ENCODE measurements at places on chromosomes 12 and 14.
A peak's percentile ranks its signal among the peaks of the same experiment; 100 is the strongest.

DNA sequence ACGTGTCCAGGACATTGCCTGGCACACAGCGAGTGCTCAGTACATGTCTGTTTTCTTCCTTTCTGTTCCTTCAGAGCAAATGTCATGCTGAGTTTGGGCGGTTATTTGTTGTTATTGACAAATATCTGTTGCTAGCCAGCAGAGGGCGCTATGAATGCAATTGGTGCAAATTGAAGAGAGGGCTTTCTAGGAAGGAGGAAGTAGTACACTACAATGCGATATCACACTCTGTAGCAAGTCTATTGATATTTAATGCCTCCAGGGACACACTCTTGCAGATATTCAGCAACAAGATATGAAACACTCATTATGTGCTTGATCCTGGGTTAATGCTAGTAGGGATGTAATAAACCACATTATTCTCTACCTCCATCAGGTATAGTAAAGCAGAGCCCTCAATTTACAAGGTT is 267.3 kb upstream of the SRRM4 start:
- no peaks in the 10 kb centered on the region for H3K4me1 ChIP-seq
- DNase-seq, result no peak
- H3K27ac ChIP-seq, result no peak overlapping the region
- no peaks in the 10 kb centered on the region for H3K36me3 ChIP-seq
- no peaks in the 10 kb centered on the region for H3K27me3 ChIP-seq

- no peak overlapping the region for H3K4me3 ChIP-seq
- no peak for DNase-seq
- no peak overlapping the region for H3K27ac ChIP-seq
- H3K4me1 ChIP-seq, result no peaks in the 10 kb centered on the region
- H3K36me3 ChIP-seq, result no peaks in the 10 kb centered on the region
- H3K27me3 ChIP-seq, result no peaks in the 10 kb centered on the region
Measured at GRCh38 chr14:64658201-64658600, 46.0 kb upstream of the PLEKHG3 start.

DNA sequence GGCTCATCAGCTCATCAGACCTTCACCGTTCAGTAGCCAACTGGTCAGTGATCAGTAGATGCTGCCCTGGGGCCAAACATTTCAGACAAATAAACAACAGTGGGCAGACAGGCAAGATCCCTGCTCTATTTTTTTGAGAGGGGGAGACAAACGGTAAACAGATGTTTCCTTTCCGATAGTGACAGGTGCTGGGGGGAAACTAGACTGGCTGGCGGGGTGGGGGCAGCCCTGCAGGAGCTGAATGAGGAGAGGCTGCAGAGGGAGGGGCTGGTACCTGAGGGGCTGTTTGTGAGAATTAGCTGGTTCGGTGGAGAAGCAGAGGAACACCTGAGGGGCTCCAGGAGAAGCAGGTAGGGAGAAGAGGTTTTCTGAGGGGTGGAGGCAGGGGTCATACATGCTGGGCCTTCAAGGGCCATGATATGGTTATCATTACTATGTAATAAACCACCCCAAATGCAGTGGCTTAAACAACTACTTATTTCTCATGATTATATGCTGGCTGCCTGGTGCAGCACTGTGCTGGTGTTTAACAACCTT is 8.2 kb upstream of the GOLGA3 start:
- no peak overlapping the region for H3K4me3 ChIP-seq
- DNase-seq, result no peak

DNA sequence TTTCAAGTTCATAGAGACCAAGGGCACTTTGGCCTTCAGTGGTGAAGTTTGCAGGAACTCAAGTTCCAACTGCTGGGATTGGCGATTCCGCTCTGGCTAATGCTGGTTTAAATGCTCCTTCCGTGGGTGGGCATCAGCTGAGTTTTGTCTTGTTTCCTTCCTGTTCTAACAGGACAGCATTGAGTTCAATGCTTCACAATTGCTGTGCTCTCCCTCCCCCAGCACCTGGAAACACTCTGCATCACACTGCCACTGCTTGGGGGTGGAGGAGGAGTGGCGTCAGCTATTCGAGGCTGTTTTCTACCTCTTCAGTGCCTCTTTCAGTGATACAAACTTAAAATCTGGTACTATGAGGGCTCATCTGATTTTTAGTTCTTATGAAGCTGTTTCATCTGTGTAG is 634.9 kb downstream of the FSCB start:
- no peak overlapping the region for H3K4me3 ChIP-seq
- H3K36me3 ChIP-seq, result no peaks in the 10 kb centered on the region
- H3K27ac ChIP-seq, result no peak overlapping the region
- no peaks in the 10 kb centered on the region for H3K27me3 ChIP-seq

DNA sequence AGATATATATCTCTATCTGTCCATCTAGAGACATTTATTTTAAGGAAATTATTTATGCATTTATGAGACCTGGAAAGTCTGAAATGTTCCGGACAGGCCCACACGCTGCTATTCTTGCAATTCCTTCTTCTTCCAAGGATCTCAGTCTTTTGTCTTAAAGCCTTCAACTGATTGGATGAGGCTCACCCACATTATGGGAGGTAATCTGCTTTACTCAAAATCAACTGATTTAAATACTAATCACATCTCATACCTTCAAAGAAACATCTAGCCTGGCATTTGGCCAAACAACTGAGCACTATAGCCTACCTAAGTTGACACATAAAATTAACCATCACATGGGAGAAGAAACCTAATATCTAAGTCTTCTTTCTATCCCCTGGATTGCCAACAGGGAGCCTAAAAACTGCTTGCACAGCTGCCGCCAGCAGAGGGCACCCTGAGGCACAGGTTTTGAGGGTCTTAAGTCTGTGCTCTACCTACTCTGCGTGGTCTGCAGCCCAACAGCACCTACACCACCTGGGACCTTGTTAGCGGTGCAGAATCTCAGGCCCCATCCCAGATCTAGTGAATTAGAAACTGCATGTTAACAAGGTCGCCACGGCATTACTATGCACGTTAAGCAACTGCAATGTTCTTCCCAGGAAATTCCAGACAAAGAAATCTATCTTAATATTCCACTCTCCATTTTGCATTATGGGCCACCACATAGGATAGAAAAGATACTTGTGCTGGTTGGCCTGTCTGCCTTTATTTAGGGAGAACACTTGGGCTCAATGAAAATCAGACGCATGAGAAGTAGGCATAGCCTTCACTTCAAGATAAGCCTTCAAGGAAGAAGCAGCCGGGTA is 249.7 kb downstream of the FOXG1 start:
- no peak for DNase-seq
- no peak overlapping the region for H3K27ac ChIP-seq
- H3K27me3 ChIP-seq, result no peaks in the 10 kb centered on the region

- H3K4me1 ChIP-seq, result peaks cover 7% of the 10 kb centered on the region
- no peaks in the 10 kb centered on the region for H3K36me3 ChIP-seq
- H3K27me3 ChIP-seq, result no peaks in the 10 kb centered on the region
- DNase-seq, result peak; percentile 44
- no peak overlapping the region for H3K4me3 ChIP-seq
Measured at GRCh38 chr14:65961004-65961403, 525.2 kb upstream of the CCDC196 start.

DNA sequence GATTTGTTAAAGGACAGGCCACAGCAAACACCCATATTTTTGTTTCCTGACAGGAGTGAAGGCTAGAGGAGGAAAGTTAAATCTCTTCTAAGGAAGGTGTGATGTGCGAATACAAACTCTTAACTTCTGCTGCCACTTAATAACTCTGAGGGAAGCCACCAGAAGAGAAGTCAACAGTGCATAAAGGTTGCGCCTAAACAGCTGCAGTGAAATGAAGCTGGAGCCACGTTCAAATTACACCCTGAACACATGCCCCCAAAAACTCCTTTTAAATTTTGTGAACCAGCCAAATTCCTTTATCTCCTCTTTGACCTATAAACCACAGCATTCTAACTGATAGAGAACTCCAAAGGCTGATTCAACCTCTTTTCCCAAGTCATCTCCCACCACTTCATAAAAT is 22.4 kb downstream of the DENND5B start:
- H3K4me1 ChIP-seq, result no peaks in the 10 kb centered on the region
- no peaks in the 10 kb centered on the region for H3K36me3 ChIP-seq
- no peaks in the 10 kb centered on the region for H3K27me3 ChIP-seq
- no peak overlapping the region for H3K27ac ChIP-seq
- no peak for DNase-seq

- H3K27me3 ChIP-seq, result no peaks in the 10 kb centered on the region
- no peaks in the 10 kb centered on the region for H3K36me3 ChIP-seq
- H3K27ac ChIP-seq, result no peak overlapping the region
- no peak for DNase-seq
- no peak overlapping the region for H3K4me3 ChIP-seq
Measured at GRCh38 chr12:41683513-41684240, 461.0 kb downstream of the GXYLT1 start.

DNA sequence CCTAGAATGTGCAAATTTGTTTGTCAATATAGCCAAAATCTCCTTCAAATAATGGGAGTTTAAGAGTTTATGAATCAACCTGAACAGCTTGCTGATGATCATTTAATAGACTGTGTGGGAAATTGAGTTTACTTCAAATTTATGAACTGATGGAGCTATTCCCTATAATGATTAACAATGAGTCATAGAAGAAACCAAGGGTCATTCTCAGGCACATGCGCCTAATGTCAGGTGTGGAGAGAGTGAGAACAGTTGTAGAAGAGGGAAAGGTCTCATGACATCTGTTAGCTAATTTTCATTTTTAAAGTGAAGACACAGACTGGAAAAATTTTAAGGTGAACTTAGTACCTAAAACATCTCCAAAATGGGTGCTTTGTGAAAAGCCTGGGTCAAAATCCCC is 191.8 kb downstream of the BMP4 start:
- DNase-seq, result no peak
- no peak overlapping the region for H3K27ac ChIP-seq
- H3K4me3 ChIP-seq, result no peak overlapping the region
- no peaks in the 10 kb centered on the region for H3K27me3 ChIP-seq

DNA sequence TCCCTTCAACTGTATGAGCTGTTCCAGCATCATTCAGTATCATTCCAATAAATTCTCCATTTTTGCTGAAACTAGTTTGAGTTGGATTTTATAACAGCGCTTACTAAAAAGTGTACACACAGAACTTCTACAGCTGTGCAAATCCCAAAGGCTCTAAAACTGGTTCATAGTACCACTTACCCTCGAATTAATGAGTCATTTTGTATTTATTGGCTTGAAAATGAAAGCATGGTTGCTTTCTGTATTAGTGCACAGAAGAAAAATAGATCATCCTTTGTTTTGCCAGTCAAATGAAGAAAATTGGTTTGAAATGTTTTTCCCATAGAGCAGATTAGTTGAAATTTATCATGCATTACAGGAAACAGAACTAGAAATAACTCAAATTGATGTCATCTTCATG is 268.3 kb upstream of the CPNE8 start:
- no peak overlapping the region for H3K27ac ChIP-seq
- no peak overlapping the region for H3K4me3 ChIP-seq
- no peak for DNase-seq
- H3K4me1 ChIP-seq, result no peaks in the 10 kb centered on the region

GRCh38 chr14:52413729-52414408 is 99.8 kb downstream of the PTGER2 start:
- DNase-seq, result no peak
- peaks cover 4% of the 10 kb centered on the region for H3K4me1 ChIP-seq
- H3K36me3 ChIP-seq, result no peaks in the 10 kb centered on the region
- H3K4me3 ChIP-seq, result no peak overlapping the region

- no peak for DNase-seq
- peaks cover 26% of the 10 kb centered on the region for H3K4me1 ChIP-seq
- peaks cover 67% of the 10 kb centered on the region for H3K27me3 ChIP-seq
- H3K4me3 ChIP-seq, result no peak overlapping the region
- no peak overlapping the region for H3K27ac ChIP-seq
- no peaks in the 10 kb centered on the region for H3K36me3 ChIP-seq
Measured at GRCh38 chr12:57630891-57631433, 2.0 kb downstream of the B4GALNT1 start.

- no peak for DNase-seq
- no peaks in the 10 kb centered on the region for H3K36me3 ChIP-seq
- H3K27ac ChIP-seq, result no peak overlapping the region
- no peak overlapping the region for H3K4me3 ChIP-seq
- no peaks in the 10 kb centered on the region for H3K4me1 ChIP-seq
Measured at GRCh38 chr12:88202500-88202899, 60.4 kb downstream of the TMTC3 start.

GRCh38 chr12:129486931-129487330 is 416.9 kb downstream of the TMEM132D start:
- no peaks in the 10 kb centered on the region for H3K27me3 ChIP-seq
- no peaks in the 10 kb centered on the region for H3K4me1 ChIP-seq
- H3K27ac ChIP-seq, result no peak overlapping the region
- H3K4me3 ChIP-seq, result no peak overlapping the region
- no peaks in the 10 kb centered on the region for H3K36me3 ChIP-seq
- no peak for DNase-seq

DNA sequence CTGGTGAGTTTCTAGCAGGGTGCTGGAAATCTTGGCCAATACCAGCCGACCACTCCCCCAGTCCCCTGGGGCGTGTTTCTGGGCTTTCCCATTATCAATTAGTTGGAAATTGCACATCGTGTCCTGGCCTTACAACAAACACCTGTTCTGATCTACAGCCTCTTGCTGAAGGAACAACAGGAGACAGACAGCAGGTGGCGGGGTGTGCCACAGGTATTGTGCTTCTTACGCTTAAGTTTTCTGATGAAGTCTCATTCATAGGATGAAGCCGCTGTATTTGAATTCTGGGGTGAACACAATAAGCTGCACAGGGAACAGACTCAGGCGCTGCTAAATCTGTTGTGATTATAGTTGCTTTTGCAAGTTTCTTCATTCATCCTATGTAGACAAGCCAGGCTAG is 703 bp downstream of the HIGD1C start:
- no peaks in the 10 kb centered on the region for H3K36me3 ChIP-seq
- H3K4me1 ChIP-seq, result no peaks in the 10 kb centered on the region
- no peak overlapping the region for H3K27ac ChIP-seq
- no peak overlapping the region for H3K4me3 ChIP-seq

GRCh38 chr12:95191060-95191696 is 26.1 kb downstream of the FGD6 start:
- H3K27me3 ChIP-seq, result no peaks in the 10 kb centered on the region
- H3K4me3 ChIP-seq, result no peak overlapping the region
- no peak overlapping the region for H3K27ac ChIP-seq
- no peaks in the 10 kb centered on the region for H3K36me3 ChIP-seq
- H3K4me1 ChIP-seq, result no peaks in the 10 kb centered on the region

DNA sequence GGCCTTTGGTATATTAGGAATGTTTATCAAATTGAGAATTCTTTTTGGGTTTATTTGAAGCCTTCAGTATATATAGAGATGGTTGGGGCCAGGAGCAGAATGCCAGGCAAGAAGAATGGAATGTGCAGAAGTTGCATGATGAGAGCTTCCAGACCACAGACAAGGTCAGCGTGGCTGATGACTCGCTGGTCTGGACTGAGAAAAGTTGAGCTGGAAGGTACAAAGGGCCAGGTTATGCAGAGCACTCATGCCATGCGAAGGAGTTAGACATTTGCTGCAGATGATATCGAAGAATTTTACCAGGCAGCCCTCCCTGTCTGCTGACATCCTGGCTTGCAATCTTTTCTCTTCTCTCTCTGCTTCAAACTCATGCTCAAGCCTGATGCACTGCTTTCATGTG is 196.2 kb upstream of the ARHGAP5 start:
- H3K27ac ChIP-seq, result no peak overlapping the region
- no peak overlapping the region for H3K4me3 ChIP-seq
- no peaks in the 10 kb centered on the region for H3K4me1 ChIP-seq
- H3K27me3 ChIP-seq, result no peaks in the 10 kb centered on the region

Measured in effector memory CD4-positive, alpha-beta T cell (primary cell).